ENCODE measurements at places on chromosomes 16 and 17.

DNA sequence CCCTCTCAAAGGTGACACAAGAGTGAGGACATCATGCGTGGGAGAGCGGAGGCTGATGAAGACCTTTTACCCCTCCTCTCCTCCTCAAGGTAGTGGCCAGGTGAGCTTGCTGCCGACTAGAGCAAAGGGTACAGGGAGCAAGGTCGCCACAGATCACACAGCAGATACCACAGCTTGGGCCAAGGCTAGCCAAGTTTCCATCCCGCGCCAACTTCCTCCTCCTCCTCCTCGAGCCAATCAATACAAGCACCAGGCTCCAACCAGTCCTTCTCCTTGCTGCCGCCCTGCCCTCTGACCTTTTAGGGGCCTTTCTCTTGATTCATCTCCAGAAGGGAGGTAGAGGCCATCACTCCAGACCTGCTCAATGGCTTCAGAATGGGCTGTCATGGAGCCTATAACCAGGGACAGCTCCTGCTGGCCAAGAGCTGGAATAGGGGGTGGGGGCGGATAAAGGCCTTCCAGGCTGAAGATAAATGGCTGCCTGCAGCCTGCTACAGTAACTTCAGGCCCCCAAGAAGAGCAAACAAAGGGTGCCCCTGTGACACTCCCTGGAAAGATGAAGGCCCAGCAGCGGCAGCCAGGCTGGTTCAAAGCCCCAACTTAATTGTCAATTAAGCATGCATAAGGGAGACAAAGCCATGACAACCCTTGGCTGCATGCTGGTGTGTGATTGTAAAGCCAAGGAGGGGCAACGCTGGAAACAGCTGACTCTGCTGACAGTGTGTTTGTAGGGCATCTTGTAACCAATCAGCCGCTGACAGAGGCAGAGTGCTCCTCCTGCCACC is 17.8 kb downstream of the HNF1B start:
- DNase-seq: no peak

- DNase-seq: no peak
Observed at GRCh38 chr16:85485379-85485778, 127.7 kb upstream of the GSE1 start.

DNA sequence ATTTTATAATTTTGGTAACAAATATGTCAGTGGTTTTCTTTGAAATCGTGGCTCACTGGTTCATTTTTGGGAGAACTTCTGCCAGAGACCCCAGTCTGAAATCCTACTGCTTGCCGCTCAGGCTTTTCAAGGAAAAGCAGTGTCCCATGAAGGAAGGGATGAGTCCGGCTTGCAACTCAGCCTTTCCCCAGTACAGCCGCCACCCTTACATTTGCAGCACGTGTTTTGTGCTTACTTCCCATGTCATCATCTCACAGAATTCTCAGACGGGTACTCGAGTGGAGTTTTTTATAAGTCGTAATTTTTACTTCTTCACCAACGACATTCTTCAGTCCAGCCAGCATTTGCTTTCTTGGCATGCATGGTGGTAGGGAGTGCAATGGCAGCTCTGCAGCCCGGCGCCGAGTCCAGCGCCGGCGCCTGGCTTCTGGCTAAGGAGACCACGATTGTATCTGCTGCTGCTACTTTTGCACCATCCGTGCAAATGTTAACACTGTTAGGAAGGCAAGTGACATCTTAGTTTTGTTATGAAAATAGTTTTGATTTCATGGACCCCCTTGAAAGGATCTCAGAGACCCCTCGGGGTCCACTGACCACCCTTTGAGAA is 111.0 kb downstream of the AMFR start:
- DNase-seq: no peak

DNA sequence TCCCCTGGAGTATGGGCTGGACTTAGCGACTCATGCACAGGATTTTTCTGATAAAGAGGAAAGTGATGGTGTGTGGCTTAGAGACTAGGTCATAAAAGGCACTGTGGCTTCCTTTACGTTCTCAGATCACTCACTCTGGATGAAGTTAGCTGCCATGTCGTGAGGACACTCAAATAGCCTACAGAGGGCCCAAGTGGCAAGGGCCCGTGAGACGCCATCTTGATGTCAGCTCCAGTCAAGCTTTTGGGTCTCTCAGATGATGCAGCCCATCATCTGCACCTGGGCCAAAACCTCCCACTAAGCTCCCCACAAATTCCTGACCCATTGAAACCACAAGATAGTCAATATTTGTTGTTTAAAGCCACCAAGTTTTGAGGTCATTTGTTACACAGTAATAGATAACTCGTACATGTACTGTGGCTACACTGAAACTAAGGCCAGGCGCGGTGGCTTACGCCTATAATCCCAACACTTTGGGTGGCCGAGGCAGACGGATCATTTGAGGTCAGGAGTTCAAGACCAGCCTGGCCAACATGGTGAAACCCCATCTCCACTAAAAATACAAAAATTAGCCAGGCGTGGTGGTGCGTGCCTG is 14.7 kb downstream of the ST6GALNAC2 start:
- DNase-seq: no peak

DNA sequence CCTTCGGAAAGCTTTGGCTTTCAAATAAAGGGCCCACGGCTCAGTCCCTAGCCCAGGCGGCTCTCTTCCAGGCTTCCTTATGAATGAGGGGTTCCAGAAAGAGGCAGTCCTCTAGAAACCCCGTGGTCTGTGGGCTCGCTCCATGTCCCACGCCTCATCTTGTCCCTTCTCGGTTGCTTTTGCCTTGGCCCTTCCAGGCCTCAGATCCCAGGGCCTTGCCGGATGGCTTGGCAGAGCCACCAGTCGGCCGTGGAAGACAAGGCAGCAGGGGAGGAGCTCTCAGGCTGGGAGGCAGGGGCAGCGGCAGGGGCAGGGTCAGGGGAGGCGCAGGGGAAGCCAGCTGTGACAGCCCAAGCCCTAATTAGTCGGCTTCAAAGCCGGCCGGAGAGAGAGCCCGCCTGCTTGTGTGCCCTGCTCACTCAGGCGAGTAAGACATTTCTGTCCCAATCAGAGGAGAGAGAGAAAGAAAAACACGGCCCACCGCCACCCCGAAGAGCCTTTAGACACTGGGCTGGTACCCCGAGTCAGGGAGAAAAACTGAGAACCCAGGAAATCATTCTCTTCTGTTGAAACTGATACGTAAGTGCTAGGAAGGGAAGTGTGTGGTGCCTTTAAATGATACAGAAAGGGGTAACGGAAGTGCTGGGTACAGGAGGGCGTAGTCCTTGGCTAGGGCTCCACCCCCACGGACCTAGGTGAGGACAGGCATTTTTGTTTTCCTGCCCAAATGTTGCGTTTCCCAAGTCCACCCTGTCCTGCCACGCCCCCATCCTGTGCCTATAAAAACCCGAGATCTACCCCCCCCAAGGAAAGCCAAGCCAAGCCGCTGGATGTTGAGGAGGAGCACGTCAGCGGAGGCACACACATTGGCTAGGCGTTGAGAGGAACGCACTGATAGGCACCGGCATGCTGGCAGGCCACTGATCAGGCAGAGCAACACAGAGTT is 27.8 kb upstream of the MEIOC start:
- no peak for DNase-seq

DNA sequence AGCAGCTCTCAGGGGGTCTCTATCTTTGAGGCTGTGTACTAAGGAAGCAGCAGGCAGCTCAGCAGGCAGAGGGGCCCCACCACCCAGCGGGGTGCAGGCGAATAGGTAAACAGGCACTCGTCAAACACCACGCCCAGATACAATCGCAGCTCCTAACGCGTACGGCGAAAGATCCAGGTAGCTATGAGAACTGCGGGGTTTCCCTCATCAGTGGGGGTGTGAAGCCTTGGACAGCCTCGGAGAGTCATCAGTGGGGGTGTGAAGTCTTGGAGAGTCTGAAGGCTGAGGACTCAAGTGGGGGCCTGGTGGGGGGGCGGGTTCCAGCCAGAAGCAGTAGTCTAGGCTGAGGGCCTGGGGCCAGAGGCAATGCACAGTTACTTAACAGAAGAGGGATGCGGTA is 69.0 kb downstream of the RTN4RL1 start:
- no peak for DNase-seq

GRCh38 chr17:48554412-48555257 is 9.7 kb upstream of the HOXB2 start:
- DNase-seq: no peak

- DNase-seq: no peak
Observed at GRCh38 chr16:22664132-22664531, 149.8 kb upstream of the HS3ST2 start.

- DNase-seq: no peak
Observed at GRCh38 chr16:85166281-85166680, 54.0 kb upstream of the CIBAR2 start.

- DNase-seq: no peak
Observed at GRCh38 chr16:53061256-53061655, 6.5 kb downstream of the CHD9 start.

DNA sequence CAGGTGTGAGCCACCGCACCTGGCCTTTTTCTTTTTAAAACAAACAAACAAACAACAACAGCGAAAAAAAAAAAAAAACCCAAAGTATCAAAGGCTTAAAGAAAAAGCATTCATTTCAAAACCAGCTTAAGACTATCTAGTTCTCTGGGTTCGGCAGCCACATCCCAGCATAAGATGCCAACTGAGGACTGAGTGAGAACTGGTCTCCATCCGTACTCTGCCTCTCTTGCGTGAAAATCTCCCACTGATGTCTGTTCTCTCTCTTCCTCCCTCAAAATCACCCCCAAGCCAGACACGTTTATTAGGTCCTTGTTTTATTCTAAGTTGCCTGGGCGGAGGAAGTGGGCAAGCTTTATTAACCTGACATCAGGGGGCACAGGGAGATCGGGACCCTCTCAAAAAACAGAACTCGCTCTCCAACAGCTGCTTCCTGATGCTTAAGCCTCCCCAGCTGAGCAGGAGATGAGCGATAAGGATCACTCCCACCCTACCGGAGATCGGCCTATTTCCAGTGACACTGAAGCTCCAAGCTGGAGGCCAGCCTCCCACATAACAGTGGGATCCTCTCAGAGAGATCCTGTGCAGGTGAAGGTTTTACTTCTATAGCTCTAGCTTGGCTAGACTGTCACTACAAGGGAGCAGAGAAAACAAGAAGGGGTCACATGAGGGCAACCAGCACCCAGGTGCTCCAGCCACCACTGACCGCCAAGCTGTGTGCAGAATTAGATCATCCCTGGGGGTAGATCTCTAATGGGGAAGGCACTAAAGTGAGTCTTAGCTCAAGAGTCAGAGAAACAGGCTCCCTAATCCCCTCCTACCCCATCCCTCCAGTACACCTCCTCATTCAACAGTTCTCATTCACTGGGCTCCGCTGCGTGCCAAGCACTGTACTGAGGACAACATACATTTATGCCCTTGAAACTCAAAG is 13.6 kb downstream of the CDC42EP4 start:
- DNase-seq: no peak

GRCh38 chr16:90020260-90020837 is 1.1 kb upstream of the DBNDD1 start:
- no peak for DNase-seq

DNA sequence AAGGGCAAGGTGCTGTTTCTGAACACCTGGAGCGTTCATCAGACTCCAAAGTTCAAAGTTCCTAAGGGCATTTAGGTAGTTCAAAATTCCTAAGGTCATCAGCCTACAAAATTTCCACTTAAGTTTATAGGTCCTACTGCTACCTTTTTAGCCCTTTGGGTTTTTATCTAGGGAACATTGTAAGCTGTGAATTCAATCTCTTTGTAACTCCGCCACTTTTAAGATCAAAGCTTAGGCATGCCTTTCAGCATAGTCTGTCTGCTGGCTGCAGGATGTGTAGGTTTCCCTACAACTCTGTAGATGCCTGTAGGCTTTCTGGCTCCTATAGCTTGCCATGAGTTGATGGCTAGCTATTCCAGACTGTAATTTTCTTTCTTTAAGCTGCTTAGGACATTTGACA is 291.6 kb downstream of the MAP2K6 start:
- DNase-seq: no peak

DNA sequence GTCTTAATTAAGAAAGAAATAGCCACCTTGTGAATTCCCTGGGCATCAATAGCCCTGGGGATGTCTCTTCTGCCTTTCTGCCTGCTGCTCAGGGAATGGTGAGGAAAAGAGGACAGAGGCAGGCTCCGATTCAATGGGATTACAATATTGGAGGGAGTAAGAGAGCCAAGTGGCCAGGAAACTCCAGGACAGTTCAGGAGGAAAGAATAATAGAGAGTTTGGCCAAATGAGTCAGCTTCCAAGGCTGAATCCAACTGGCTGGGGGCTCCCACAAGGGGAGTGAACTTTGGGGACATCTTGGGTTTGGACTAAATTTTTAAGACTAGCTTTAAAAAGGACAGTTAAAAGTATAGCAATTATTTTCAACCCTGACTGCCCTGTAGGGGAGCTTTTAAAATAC is 235.8 kb upstream of the ASIC2 start:
- no peak for DNase-seq

DNA sequence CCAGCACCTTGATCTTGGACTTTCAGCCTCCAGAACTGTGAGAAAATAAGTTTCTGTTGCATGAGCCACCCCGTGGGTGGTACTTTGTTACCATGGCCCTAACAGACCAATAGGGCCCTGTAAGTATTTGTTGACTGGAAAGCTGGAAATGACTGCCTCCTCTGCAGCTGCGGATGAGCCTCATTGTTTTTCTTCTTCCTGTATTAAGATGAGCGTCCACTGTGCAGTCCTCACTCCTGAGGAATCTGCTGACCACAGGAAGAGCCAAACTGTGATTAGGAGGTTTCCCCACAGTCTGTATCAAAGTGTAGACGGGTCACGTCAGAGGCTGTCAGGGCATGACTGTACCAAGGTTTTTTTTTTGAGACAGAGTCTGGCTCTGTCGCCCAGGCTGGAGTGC is 12.2 kb upstream of the AKTIP start:
- no peak for DNase-seq

- DNase-seq: no peak
Observed at GRCh38 chr16:543301-544164, 16.0 kb downstream of the CAPN15 start.

All from foreskin keratinocyte (primary cell).